ENCODE measurements at places on chromosomes 3 and 15. TPM values are rescaled to one million over a fixed set of nuclear protein-coding genes. Genes with fewer than 3 reads are reported as not detected.

FBLN2 gene
- 46.8 TPM for polyA plus RNA-seq

DNA sequence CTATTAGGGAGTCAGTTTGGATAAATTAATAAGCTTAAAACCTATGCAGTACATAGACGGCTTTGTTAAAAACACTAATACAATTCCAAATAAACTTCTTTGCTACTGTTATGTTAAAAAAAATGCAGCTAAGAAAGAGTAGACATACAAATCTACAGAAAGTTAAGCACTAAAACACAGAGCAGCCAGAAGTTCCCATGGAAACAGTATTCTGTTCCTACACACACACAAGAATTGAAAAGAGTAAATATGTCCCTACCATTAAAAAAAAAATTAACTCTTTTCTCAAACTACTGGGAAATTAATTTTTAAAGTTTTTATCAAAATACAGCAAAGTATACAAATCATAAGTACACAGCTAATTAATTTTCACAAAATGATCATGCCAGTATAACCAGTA is 71.6 kb downstream of the CLASP2 start:
- DNase-seq, result peak; percentile 38

ZNF80 gene
- polyA plus RNA-seq, result not detected

DNA sequence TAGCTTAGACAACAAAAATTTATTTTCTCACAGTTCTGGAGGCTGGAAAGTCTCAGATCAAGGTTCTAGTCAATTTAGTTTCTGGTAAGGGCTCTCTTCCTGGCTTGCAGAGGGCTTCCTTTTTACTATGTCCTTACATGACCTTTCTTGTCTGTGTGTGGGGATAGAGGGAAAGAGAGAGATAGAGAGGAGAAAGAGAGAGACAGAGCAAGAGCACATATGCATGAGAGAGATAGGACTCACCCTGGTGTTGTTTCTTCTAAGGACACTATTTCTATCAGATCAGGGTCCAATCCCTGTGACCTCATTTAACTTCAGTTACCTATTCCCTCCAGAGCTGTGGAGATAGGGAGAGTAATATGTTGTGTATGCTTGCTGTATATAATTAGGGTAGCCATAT is 44.9 kb upstream of the TEX9 start:
- DNase-seq, result no peak

PLA2G4D gene
- polyA plus RNA-seq, result 0.05 TPM

DNA sequence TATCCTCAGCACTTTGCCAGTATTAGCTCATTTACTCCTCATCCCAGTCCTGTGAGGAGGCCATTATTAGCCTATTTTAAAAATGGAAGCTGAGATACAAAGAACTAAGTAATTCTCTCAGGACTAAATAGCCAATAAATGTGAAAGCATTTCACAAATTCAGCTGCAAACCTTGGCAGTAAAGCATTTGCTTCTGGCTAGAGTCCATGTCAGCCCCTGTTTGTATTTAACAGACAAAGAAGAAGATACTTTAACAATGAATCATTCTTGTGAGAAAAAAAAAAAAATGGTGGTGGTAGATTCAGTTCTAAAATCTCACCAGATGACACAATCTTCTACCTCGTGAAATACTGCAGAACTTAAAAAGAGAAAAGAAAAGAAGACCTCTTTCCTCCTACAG is 85.0 kb upstream of the CNTN6 start:
- peak; percentile 84 for DNase-seq

DNA sequence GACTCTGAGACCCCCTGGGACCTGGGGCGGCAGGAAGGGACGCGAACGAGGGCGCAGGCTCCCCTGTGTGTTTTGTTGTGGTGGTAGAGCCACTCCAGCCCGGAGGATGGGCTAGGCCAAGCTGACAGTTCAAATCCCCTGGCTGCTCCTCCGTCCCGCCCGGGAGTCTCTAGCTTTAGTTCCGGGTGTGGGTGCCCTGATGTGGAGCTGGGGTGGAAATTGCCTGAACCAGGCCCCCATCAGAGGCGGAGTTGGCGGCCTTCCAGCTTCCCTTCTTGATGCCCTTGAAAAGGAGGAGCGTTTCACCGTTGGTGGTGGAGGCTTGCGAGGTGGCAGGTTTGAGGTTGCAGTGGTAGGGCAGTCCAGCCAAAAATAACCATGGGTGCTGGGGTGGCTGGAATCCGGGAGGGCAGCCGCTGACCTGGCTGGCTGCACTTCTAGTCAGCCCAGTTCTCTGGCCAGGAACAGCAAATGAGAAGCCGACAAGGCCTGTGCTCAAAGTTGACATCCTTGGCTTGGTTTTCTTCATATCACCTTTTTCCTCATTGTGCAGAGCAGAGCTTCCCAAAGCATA is 817 bp downstream of the CLK3 start:
- peak; percentile 43 for DNase-seq

MGLL gene
- polyA plus RNA-seq, result 19.8 TPM

EOGT gene
- 18.0 TPM for polyA plus RNA-seq

GRCh38 chr3:132669256-132669777 is 9.2 kb downstream of the UBA5 start:
- DNase-seq, result no peak

DNA sequence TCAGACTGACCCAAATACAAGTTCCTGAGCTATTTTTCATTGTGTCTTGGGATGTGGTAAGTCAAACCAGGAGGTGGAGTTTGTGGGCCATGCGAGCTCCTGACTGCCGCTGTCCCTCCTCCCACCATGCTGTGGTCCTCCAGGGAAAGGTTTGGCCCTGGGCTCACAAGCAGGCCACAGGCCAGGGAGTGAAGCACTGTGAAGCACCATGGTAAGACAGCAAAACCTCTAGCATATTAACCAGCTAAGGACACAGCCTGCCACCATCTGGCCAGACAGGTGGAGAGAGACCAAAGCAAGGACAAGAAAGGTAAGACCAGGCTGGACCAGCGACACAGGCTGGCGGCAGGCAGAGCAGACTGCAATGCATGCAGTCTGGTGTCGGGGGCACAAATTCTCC is 15.3 kb downstream of the RAB43 start:
- no peak for DNase-seq

GRCh38 chr15:60338810-60339209 is 59.0 kb downstream of the ANXA2 start:
- no peak for DNase-seq

APOD gene
- polyA plus RNA-seq, result 21.3 TPM

DNA sequence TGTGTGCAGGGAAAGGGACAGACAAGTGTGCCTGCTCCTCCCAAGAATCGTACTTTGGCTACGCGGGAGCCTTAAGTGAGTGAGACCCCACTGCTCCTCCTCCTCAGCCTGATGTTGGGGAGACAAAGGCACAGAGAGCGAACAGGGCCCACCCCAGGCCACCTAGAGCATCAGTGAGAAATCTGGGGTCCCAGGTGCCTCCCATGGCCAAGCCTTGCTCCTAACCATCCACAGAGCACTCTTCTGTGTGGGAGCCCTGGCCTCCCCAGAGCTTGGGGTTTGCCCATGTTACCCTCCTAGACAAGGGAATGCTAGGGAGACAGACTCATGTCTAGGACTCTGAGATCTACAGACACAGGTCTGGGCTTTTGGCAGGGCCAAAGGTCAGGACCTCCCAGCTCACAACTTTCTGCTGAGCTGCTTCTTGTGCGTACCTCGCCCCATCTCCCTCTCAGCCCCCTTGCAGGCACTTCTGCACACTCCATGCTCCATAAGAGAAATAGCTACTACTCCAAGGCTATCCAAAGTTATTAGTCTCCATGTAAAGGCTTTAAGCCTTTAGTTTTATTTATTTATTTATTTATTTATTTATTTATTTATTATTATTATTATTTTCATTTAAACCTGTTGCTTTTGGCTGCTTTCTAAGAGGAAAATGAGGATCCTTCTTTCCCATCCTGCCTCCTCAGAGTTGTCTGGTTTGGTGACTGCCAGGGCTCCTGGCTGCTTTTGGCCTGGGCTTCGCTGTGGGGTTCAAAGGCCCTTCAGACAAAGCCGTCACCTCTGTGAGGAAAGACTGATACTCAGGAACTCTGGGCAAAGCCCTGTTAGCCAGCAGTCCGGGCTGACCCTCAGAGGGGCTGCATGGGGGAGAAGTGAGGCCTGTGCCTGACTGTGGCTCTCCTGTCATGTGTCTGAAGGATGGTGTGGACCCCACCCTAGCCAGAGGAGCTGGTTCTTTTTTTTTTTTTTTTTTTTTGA is 32.8 kb upstream of the TOPBP1 start:
- DNase-seq, result no peak

DNA sequence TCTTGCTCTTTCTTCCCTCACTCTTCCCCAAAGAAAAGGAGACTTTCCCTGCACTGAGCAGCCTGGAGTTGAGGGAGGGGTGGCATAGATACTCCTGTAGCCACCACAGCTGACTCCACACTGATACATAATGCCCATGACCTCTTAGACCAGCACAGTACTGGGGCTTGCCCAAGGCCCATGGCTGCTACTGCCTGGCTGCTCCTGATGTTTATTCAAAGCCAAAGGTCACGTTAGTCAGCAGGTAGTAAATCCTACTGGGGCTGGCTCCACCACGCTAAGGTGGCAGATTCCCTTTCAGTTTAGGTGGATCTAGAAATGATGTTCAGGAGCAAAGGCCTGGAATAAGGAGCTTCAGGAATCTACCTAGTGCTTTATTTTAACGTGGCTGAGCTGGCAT is 212.7 kb downstream of the C3orf38 start:
- DNase-seq, result no peak

HIGD2B gene
- not detected for polyA plus RNA-seq

DNA sequence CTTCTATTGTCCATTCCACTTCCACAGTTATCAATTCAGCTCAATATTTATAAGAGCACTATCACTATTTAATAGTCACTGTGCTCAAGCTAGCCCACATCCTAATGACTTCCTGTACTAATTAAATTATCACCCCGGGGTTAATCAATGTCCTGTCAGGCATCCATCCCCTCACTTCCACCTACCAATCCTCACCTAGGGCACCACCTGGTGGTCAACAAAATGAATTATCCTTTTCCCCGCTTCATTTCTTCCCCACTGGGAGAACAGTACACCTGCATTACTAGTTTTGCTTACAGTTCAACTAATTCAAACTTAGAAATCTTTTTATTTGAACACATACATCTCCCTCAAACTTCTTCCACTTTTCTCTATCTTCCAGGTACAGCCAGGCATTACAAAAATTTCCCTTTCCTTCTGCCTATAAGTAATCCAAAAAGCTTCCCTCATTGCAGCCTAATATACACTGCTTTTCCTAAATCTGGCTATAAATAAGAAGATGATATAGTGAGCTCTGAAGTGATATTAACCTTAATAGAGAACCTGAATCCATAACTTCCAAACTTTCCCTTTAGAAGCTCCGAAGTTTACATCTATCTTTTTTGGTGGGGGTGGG is 68.5 kb downstream of the TMCC1 start:
- DNase-seq, result peak; percentile 31

GRCh38 chr3:143119009-143119914 is at the start of gene CHST2:
TSS of gene CHST2 (plus strand) at chr3:143119771. CDS start at chr3:143120817, 1,046 bp downstream.
- DNase-seq, result peak; percentile 73

ARNT2 gene
- 8.8 TPM for polyA plus RNA-seq

DNA sequence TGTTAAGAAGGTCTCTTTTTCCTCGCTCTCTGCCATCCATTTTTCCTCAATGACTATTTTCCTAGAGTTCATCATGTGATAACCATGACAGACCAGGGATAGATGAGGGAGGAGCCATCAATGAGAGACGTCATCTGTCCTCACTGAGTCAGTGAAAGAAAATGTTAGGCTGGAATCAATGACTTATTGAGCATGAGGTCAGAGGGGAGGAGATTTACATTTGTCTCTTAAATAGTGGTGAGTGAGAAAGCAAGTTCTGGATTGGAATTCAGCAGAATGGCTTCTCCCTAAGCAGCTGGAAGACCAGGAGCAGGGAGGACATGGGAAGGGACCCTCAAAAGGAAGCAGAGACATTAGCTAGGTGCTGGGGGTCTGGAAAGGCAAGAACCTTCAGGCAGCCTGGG is 28.2 kb upstream of the USP3 start:
- DNase-seq, result peak; percentile 63

CASR gene
- 0.04 TPM for polyA plus RNA-seq

KBTBD12 gene
- polyA plus RNA-seq, result 17.7 TPM

DNA sequence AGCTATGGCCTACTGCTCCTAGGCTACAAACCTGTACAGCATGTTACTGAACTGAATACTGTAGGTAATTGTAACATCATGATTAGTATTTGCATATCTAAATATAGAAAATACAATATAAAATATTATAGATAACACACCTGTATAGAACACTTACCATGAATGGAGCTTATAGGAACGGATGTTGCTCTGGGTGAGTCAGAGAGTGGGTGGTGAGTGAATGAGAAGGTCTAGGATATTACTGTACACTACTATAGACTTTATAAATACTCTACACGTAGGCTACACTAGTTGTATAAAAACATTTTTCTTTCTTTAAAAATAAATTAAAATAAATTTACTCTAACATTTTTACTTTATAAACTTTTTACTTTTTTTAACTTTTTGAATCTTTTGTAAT is 224.0 kb upstream of the CBLB start:
- no peak for DNase-seq

GRCh38 chr15:70763950-70764730 is 782 bp upstream of the UACA start:
- DNase-seq, result no peak

NPAP1 gene
- not detected for polyA plus RNA-seq

DNA sequence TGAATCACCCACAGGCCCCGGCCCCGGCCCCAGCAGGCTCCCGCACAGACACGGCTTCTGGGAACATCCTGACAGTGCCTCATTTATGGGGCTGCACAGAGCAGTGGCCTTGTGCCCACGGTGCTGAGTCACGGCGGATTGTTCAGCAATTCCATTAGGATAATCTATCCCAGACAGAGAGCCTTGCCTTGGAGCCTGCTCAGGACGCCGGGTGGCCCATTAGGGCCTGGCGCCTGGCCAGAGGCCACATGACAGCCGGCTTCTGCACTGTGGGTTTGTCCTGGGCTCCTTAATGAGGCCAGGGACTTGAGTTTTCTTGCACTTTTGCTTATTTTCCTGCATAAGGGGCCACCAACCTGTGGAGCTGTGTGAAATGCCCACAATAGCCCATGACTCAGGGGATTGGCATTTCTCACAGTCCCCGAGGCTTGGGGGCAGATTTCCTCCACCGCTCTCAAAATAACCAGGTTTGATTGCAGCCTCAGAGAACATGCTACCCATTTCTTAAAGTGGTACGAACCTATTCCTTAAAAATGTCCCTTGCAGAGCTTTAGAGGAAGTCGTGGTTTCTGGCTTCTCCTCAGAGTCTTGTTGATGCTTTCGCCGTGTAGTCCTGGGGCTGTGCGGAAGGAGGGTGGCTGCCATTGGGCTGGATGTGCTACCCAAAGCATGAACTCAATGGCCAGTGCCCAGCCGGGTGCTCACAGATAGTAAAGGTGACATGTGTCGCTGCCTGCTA is 19.0 kb downstream of the SYNM start:
- DNase-seq, result peak; percentile 83

DNA sequence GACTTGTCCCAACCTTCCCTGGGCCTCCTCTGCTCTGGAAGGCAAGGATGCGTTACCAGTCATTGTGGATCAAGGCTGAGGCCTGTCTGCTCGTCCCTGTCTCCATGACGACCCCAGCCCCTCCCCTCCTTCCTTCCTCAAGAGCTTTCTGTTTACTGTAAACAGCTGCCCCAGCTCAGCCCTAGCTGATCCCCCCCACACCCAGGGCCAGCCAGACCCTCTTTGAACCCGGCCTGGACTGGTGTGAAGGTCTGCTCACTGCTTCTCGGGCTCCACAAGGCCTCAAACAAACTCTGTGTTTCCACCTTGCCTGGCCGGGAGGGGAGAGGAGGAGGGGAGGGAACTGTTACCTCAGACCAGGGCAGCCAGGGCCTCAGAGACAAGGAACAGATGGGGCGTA is 16.9 kb downstream of the VPS18 start:
- no peak for DNase-seq

Measured in muscle of arm (tissue), 14 donors.